ENCODE measurements at places on chromosomes 2 and 18.
A peak's percentile ranks its signal among the peaks of the same experiment; 100 is the strongest.

DNA sequence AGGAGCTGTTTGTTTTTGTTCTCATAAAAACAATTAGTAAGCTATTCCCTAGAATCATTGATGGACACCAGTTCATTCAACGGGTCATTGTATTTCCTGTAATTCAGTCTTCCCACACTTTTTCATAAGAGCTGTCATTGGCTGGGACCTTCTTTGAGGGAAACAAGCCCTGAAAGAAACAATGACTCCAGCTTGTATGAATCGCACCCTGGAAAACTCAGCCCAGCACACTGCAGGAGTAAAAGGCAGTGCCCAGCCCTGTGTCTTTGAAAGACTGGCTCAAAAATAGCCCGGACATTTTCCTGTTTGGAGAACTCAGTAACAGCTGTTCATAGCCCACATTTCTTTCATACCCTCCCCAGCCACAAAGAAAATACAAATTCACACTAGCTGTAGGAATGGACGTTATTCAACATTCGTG lies 81.5 kb downstream of the NCKAP5 start:
- peak; percentile 87 for DNase-seq

DNA sequence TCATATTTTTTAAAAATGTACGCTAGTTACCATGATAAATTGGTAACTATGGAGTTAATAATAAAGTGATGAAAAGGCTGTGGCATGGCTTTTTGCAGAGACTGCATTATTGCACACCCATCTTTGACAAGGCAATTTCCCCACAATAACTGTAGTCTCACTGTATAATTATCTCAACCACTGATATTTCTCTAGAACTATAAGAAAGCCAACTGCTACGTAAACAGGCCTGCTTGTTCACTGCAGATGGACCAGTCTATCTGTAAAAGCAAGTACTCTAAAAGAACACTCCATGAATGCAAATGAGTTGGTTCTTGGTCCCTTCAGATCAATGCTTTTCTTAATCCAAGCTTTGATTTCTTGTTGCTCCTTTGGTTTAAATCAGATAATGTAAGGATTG lies 218.7 kb downstream of the RBM43 start:
- no peak for DNase-seq

DNA sequence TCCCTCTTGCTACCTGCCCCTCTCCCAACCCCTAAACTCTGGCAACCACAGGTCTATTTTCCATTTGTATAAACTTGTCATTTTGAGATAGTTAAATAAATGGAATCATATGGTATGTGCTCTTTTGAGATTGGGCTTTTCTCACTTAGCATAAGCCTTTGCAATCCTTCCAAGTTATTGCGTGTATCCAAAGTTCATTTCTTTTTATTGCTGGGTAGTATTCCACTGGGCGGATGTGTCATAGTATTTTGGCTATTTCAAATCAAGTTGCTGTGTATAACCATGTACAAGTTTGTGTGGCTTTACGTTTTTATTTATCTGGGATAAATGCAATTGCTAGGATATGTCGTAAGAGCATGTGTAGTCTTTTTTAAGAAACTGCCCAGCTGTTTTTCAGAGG lies 55.5 kb upstream of the CUL3 start:
- DNase-seq = no peak

DNA sequence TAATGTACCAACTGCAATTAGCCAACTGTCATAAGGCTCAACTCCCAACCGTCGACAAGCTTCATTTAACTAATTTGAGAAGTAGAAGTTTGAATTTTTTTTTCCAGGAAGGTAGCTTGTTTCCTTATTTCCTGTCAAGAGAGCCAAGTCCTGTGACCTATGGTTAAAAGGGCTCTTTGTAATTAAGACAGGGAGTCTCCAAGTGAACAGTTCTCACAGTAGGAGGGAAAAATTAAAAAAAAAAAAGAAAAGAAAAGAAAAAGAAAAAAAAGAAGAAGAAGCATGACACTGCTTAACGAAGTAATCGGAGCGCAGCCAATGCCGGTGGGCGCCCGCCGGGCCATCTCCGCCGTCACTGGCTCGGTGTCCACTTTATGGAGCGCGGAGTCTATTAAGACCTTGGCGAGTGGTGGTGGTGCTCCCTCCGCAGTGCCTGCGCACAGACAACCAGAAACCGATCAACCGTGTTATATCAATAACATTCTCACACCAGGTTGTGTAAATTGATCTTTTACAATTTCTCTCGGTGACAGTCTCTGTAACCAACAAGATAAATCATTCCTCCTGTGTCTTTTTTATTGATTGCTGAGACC lies 197.2 kb upstream of the POU3F3 start:
- no peak for DNase-seq

- DNase-seq = no peak
Observed at GRCh38 chr18:57747809-57748680, 55.1 kb downstream of the ATP8B1 start.

- DNase-seq = no peak
Observed at GRCh38 chr2:140473851-140474250, 1657.0 kb downstream of the LRP1B start.

DNA sequence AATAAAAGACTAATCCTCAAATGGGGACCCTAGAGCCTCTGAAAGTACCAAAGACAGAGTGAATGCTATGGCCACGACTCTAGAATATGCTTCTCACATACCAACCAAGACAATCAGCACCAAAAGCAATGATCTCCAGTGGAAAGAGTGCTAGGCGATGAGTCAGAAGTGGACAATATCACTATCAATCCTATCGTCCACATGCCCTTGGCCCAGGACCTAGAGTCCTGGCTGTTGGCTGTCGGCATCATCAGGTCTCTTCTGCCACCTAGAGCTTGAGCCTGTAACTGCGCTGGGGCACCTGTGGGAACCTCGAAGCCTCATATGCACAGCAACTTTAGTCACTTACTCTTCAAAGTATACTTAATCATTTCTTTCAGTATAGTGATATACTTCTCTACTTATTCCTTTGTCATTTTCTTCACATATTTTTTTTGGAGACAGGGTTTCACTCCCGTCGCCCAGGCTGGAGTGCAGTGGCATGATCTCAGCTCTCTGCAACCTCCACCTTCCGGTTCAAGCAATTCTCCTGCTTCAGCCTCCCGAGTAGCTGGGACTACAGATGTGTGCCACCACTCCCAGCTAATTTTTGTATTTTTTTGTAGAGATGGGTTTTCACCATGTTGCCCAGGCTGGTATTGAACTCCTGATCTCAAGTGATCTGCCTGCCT lies 29.7 kb downstream of the NOL10 start:
- DNase-seq = no peak

DNA sequence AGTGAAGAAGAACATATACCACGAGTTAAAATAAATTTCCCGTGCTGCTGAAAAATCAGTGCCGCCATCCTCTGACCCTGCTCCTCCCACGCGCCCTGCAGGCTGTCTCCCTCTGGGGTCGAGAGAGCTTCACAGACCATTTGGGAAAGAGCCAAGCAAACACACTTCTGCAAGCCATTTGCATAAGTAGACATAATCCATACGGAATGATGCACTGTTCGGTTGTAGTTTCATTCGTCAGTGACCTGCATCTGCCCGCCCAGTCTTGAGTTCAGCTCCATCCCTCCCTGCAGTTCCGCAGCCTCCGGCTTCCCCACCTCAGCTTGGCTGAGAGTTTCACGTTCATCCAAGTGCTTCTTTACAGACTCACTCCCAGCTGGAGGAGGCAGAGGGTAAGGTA lies 69.6 kb downstream of the TRAPPC12 start:
- DNase-seq = no peak

- DNase-seq = no peak
Observed at GRCh38 chr2:27400348-27401135, 8.8 kb downstream of the PPM1G start.
